Metanephros (tissue), 2 donors: ENCODE measurements at places on chromosomes 5 and 9. TPM values are rescaled to one million over a fixed set of nuclear protein-coding genes. Genes with fewer than 3 reads are reported as not detected.

MLANA gene
- total RNA-seq = 0.41 TPM

ANGPTL2 gene
- total RNA-seq = 17.6 TPM

CD180 gene
- total RNA-seq = 1.4 TPM

NIPAL4 gene
- total RNA-seq = 0.47 TPM

NDST1 gene
- 88.0 TPM for total RNA-seq

RNF224 gene
- 0.70 TPM for total RNA-seq

RASGEF1C gene
- 0.93 TPM for total RNA-seq

RANBP17 gene
- total RNA-seq = 29.2 TPM

CTSV gene
- total RNA-seq = 4.4 TPM

COL23A1 gene
- total RNA-seq = 7.5 TPM

NMUR2 gene
- 0.12 TPM for total RNA-seq

RMRP gene
- 36,863 TPM for total RNA-seq

FABP6 gene
- total RNA-seq = not detected

LCN1 gene
- total RNA-seq = not detected

NXNL2 gene
- 3.4 TPM for total RNA-seq

PTGES gene
- 9.1 TPM for total RNA-seq

PCDHA1 gene
- 0.12 TPM for total RNA-seq

CYLC2 gene
- total RNA-seq = not detected

IL3 gene
- not detected for total RNA-seq

FGF10 gene
- total RNA-seq = 10.9 TPM

CCDC180 gene
- total RNA-seq = 24.8 TPM

CCDC183 gene
- total RNA-seq = 3.1 TPM

RFX3 gene
- total RNA-seq = 34.6 TPM

LCN15 gene
- total RNA-seq = not detected

ANXA2R gene
- 4.3 TPM for total RNA-seq

INSYN2B gene
- 1.5 TPM for total RNA-seq

GARNL3 gene
- total RNA-seq = 35.6 TPM

PLAC8L1 gene
- not detected for total RNA-seq

IPO11 gene
- total RNA-seq = 36.8 TPM

SHOC1 gene
- 1.2 TPM for total RNA-seq

HAPLN1 gene
- 1.8 TPM for total RNA-seq

SPATA31A7 gene
- not detected for total RNA-seq

PCA3 gene
- total RNA-seq = 0.12 TPM

SLC6A7 gene
- total RNA-seq = 0.06 TPM

FOXD4L4 gene
- 0.06 TPM for total RNA-seq

ZNF658 gene
- total RNA-seq = 6.6 TPM

GCNT1 gene
- 5.4 TPM for total RNA-seq

CCDC69 gene
- total RNA-seq = 7.6 TPM

TXNDC8 gene
- total RNA-seq = not detected

EEIG1 gene
- total RNA-seq = 14.0 TPM

TMEM252 gene
- 5.7 TPM for total RNA-seq

PCDHGA6 gene
- total RNA-seq = 10.3 TPM

GRIN3A gene
- total RNA-seq = 2.5 TPM

DNAH5 gene
- 3.2 TPM for total RNA-seq

GABRA1 gene
- total RNA-seq = 0.29 TPM

TRIP13 gene
- total RNA-seq = 6.1 TPM

GRIN1 gene
- total RNA-seq = 0.47 TPM

RETREG1 gene
- 41.3 TPM for total RNA-seq

PCDHB4 gene
- 3.8 TPM for total RNA-seq

PFN3 gene
- total RNA-seq = not detected
